Forelimb muscle (tissue), 1 donor: ENCODE measurements at places on chromosomes 16 and 17. TPM values are rescaled to one million over a fixed set of nuclear protein-coding genes. Genes with fewer than 3 reads are reported as not detected.

GRCh38 chr16:18969050-18969854 lies 14.5 kb upstream of the TMC7 start:
- no peak for DNase-seq

DNA sequence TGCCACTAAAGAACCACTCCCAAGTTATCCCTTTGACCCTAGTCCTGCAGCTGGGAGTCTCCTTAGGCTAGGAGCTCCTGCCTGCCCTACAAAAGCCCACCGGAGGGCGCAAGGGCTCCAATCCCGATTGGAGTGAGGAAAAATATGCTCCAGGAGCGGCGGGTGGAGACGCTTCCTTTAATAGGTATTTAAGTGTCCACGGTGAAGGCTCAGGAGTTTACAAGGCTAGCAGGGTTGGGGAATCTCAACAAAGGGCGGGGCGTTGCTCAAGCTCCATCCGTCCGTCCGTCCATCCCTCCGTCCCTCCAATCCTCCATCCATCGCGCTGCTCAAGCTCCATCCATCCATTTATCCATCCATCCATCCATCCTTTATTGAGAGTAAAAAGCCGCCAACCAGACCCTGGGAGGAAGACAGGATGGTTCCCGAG lies 556 bp upstream of the SPNS1 start:
- peak; percentile 4 for DNase-seq

The PPY gene
- polyA plus RNA-seq = not detected

The C17orf78 gene
- not detected for polyA plus RNA-seq

GRCh38 chr17:59311051-59311468 lies 20.4 kb upstream of the YPEL2 start:
- peak; percentile 43 for DNase-seq

GRCh38 chr17:55433029-55433628 lies 11.5 kb upstream of the MMD start:
- no peak for DNase-seq

The TBL3 gene
- polyA plus RNA-seq = 28.4 TPM

- no peak for DNase-seq
Measured at GRCh38 chr17:76626442-76626841, 17.1 kb downstream of the ST6GALNAC1 start.

- no peak for DNase-seq
Measured at GRCh38 chr17:13725288-13725990, 123.7 kb upstream of the HS3ST3A1 start.
